ENCODE measurements at places on chromosomes 16 and 17.

- no peak for DNase-seq
Measured at GRCh38 chr16:84631153-84631466, 13.2 kb upstream of the COTL1 start.

GRCh38 chr17:21297597-21297996 lies 13.1 kb downstream of the MAP2K3 start:
- DNase-seq = peak; percentile 67

GRCh38 chr16:85584819-85585282 lies 28.3 kb upstream of the GSE1 start:
- DNase-seq = no peak

GRCh38 chr16:28181515-28181914 lies 30.2 kb downstream of the XPO6 start:
- no peak for DNase-seq

- no peak for DNase-seq
Measured at GRCh38 chr16:49811644-49812334, 44.1 kb downstream of the ZNF423 start.

- DNase-seq = no peak
Measured at GRCh38 chr17:31269578-31269983, 27.5 kb downstream of the OMG start.

- no peak for DNase-seq
Measured at GRCh38 chr17:38585056-38585917, 20.5 kb downstream of the SRCIN1 start.

- no peak for DNase-seq
Measured at GRCh38 chr16:70393662-70394061, 45.2 kb downstream of the ST3GAL2 start.

DNA sequence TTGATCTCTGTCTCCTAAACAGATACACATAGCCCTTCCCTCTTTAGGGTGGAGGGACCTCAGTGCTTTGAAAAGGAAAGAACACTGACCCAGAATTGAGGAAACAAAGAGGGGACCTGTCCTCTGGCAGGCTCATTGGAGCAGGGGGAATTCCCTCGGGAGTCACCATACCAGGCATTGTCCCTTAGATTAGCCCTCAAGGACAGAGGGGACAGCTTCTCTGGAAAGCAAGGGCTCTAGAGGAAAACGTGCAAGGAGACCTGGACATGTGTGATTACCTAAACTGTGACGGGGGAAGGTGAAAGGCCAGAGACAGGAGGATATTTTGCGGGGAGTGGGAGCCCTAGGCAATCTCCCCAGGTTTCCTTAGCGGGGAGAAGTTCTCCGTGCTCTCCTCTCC lies 7.6 kb upstream of the FZD2 start:
- no peak for DNase-seq

DNA sequence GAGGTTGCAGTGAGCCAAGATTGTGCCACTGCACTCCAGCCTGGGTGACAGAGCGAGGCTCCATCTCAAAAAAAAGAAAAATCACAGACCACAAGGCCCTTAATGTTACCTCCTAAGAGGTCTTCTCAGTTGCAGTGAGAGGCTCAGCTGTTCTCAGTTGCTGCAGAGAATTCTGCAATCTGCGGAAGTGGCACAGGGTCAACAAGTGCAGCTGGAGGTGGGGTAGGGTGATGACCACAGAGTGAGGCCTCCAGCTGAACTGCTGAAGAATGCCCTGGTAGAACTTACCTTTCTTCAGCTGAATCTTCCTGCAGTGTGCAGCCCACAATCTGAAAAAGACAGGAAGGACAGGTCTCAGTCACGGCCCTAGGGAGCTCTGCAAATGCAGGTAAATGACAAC lies 26.3 kb downstream of the CNTNAP1 start:
- DNase-seq = no peak

- no peak for DNase-seq
Measured at GRCh38 chr16:63415014-63415413, 1378.8 kb upstream of the CDH8 start.

- no peak for DNase-seq
Measured at GRCh38 chr17:692116-692515, 22.5 kb downstream of the VPS53 start.

DNA sequence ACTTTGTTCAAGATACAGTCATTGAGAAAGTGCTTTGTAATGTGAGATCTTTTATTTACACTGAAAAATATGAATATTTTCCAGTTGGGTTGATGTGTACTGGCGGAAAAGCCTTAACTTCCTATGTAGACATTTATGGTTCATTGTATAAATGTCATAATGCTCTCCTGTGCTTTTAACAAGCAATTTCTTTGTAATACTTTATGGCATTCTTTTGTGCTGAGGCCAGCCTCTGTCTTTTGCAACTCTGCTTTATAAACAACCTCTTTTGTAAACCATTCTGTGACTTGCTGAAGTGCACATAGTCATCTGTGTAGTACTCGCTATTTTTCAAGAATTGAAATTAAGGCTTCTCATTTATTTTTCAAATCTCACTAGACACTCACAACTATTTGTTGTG lies 291.2 kb downstream of the CDH11 start:
- no peak for DNase-seq

GRCh38 chr17:55202896-55203295 lies 61.9 kb upstream of the HLF start:
- DNase-seq = no peak

GRCh38 chr17:55420067-55420775 lies 1.4 kb downstream of the MMD start:
- DNase-seq = no peak

DNA sequence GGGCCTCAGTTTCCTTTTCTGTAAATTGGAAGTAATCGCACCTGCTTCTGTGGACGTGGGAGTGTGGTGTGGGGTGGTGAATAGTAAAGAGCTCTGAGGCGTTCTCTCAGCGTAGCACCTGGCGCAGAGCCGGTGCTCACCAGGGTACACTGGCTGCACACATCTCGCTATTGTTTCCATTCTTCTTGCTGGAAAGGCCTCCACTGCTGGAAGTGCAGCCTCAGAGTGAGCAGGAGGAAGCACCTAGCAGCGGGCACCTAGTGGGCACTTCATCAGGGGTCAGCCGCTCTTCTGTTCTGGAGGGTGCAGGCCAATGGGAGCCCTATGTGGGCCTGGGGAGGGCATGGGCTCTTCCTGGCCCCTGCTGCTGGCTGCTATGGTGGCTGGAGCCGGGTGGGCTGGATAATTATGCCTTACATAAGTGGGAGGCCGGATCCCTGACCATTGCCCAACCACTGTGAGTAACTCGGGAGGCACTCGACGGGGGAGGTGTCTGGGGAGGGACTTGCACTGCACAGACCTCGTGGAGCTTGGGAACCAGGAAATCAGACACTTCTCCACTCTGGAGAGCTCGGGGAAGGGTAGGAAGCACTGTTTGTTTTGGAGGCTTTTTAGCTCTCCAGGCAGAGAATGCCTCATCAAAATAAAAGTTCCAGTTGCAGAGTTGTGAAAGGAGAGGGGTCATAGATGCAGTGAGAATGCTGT lies 1.7 kb downstream of the MAP2K3 start:
- peak; percentile 95 for DNase-seq

All from upper lobe of right lung (tissue), 1 donor.